Activated T-helper 2 cell treated with anti-CD3 and anti-CD28 coated beads, Interferon-gamma antibody, Interleukin-2, Interleukin-4, amounts not matched to agents 10 μg/mL and 5 μg/mL and 100 μg/mL, durations not matched to agents 14 hours and 24 hours and 36 hours (primary cell): ENCODE measurements at places on chromosomes 12 and 14. TPM values are rescaled to one million over a fixed set of nuclear protein-coding genes. Genes with fewer than 3 reads are reported as not detected.
A peak's percentile ranks its signal among the peaks of the same experiment; 100 is the strongest.

Gene PTPRB
- not detected in 2 replicates for total RNA-seq

- H3K4me1 ChIP-seq: peaks cover 9% of the 10 kb centered on the region
- H3K27me3 ChIP-seq: no peaks in the 10 kb centered on the region
- no peak for DNase-seq
These were observed 28.4 kb downstream of the NFYB start for GRCh38 chr12:104109446-104110271.

- H3K36me3 ChIP-seq: peaks cover 52% of the 10 kb centered on the region
- peak overlapping the region; percentile 85 for H3K4me3 ChIP-seq
- peaks cover 90% of the 10 kb centered on the region for H3K4me1 ChIP-seq
- no peaks in the 10 kb centered on the region for H3K27me3 ChIP-seq
- H3K27ac ChIP-seq: peak overlapping the region; percentile 99
These were observed 5.3 kb downstream of the ASB2 start for GRCh38 chr14:93970965-93971634.

- H3K27me3 ChIP-seq: no peaks in the 10 kb centered on the region
- peak overlapping the region; percentile 27 for H3K27ac ChIP-seq
- H3K36me3 ChIP-seq: peaks cover 33% of the 10 kb centered on the region
- peak overlapping the region; percentile 80 for H3K4me3 ChIP-seq
- peaks cover 7% of the 10 kb centered on the region for H3K4me1 ChIP-seq
These were observed 20.1 kb downstream of the STX2 start for GRCh38 chr12:130818635-130819576.

DNA sequence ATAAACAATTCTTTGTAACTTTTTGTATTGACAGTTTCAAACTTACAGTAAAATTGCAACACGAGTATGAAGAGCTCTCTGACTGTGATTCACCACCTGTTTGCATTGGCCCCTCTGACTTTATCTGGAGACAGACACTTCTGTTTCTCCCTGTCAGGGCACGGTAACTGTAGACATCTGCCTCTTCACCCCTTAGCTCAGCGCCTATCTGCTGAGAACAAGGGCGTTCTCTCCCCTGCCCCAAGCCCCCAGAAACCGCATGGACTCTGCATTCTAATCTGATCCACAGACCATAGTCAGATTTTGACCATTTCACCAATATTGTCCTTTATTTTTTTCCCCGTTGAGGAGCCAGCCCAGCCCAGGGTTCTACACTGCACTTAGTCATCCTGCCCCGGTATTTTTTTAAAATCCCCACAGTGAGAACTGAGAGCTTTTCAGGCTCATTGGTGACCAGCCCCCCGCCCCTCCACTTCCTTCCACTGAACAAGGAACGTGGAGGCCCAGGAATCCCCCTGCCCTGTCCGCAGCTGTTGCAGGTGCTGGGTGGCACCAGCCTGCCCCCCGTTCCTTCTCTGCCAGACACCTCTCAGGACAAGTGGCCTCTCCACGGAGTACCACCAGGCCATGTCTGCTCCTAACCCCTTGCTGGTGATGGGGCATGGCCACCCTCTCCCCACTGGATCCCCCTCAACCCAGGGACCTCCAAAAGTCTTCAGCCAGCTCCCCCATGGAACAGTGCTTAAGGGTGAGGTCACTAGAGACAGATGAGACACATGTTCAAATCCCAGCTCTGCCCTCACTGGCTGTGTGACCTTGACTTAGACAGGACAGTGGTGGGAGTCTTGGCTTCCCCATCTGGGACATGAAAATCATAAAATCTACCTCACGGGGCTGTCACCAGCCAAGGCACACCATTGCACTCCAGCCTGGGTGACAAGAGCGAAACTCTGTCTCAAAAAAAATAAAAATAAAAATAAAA is 11.2 kb downstream of the RHOF start:
- peaks cover 62% of the 10 kb centered on the region for H3K36me3 ChIP-seq
- H3K4me3 ChIP-seq: peak overlapping the region; percentile 74
- no peak for DNase-seq
- no peaks in the 10 kb centered on the region for H3K27me3 ChIP-seq
- H3K4me1 ChIP-seq: peaks cover 43% of the 10 kb centered on the region
- peak overlapping the region; percentile 98 for H3K27ac ChIP-seq
